Right atrium auricular region (tissue), 2 donors: ENCODE measurements at places on chromosomes 16 and 17. TPM values are rescaled to one million over a fixed set of nuclear protein-coding genes. Genes with fewer than 3 reads are reported as not detected.

Gene MRPL12
- total RNA-seq: 87.9 TPM

Gene PDE6G
- total RNA-seq: not detected

Gene SLC16A6
- 0.43 TPM for total RNA-seq

Gene HS3ST3B1
- 0.78 TPM for total RNA-seq

Gene CTU2
- 7.1 TPM for total RNA-seq

Gene HOXB6
- 0.82 TPM for total RNA-seq

Gene SLC38A8
- total RNA-seq: not detected

Gene MYH8
- total RNA-seq: not detected

Gene LGALS9B
- not detected for total RNA-seq

Gene ATP1B2
- 1.2 TPM for total RNA-seq

Gene CPNE7
- total RNA-seq: not detected

Gene TEKT5
- total RNA-seq: not detected

Gene NOTUM
- 0.35 TPM for total RNA-seq

Gene TBC1D3E
- not detected for total RNA-seq

Gene CD300C
- not detected for total RNA-seq

Gene DNAAF1
- total RNA-seq: 1.8 TPM

Gene BCO1
- not detected for total RNA-seq

Gene TRAF4
- total RNA-seq: 3.3 TPM
